ENCODE measurements at places on chromosomes 7 and 10. TPM values are rescaled to one million over a fixed set of nuclear protein-coding genes. Genes with fewer than 3 reads are reported as not detected.

DNA sequence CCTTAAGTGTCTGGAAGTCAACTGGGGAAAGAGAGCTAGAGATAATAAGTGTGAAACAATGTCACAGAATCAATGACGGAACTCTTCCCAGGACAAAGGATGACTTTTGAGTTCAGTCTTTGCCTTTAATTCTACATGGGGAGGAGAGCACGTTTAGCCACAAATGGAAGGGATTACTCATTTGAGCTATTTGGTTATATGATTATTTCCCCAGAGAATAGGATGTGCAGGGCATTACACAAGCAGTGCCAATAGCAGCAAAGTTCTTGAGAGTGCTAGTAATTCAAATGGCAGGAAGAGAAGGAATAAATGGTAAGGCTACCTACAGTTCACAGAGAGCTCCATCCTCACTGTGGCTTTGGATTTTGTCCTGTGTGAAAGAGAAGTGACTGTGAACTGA lies 6.0 kb downstream of the EGFR start:
- no peak for DNase-seq

GRCh38 chr10:17265468-17265867 lies 37.4 kb downstream of the VIM start:
- DNase-seq = no peak

- DNase-seq = peak; percentile 39
Observed at GRCh38 chr10:69503896-69504265, 52.6 kb downstream of the TSPAN15 start.

- DNase-seq = no peak
Observed at GRCh38 chr10:29328983-29329382, 40.1 kb downstream of the LYZL1 start.

DNA sequence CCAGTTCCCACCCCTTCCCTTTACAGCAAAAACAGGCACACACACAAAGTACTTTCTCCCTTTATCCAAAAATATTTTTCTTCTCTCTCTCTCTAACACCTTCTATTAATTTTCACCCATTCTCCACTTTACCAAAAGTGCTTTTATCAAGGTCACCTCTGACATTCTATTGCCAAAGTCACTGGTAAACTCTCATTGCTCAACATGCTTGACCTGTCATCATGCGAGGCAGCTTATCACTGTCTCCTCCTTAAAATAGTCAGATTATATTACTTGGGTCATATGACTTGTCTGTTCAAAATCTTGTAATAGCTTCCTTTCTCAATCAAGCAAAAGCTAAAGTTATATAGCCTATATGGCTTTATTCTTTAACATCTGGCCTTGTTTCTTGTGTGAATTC lies 28.6 kb downstream of the MACC1 start:
- DNase-seq = no peak

DNA sequence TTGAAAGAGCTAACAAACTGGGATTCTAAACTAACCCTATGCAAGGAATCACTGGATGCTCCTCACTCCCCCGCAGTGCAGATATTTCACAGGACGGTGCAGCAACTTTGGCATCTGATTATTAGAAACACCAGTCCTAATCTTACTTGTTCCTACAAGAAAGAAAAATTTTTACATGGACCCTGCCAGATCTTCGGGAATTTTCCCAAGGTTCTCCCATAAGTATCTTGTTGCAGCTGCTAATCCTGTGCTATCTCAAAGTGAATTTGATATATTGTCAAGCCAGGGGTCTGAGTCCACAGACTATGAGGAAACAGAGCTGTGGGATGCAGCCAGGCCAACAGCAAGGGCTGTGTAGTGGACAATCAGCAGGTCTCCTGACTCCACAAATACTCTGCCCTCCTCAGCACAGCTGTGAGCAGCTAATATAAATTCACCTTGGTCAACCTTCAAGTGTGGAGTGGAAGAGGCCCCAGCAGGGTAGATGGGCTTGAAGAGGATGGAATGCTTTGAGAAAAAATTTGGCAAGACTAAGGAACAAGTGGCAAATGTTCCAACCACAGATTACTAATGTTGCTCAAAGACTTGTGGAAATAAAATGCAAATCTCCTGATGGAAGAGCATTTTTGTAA lies 25.6 kb downstream of the VSTM4 start:
- no peak for DNase-seq

DNA sequence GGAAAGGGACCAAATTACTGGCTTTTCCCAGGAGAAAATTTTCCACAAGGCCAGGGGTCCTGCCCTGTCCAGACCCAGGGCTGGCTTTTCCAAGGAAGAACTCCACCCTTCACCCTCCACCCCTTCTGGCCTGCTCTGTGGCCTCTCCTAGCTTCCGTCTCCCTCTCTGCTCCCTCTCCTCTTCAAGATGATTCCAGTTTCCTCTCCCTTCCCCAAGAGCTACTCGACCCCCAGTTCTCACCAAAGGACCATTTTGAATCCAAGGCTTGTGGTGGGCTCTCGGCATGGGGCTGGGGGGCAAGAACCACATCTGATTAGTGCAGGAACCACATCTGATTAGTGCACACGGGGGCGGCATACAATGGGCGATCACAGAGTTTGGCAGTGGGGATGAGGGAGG lies 7.7 kb downstream of the CHAT start:
- DNase-seq = no peak

- no peak for DNase-seq
Observed at GRCh38 chr10:103609231-103610082, 116.0 kb downstream of the NEURL1 start.

DNA sequence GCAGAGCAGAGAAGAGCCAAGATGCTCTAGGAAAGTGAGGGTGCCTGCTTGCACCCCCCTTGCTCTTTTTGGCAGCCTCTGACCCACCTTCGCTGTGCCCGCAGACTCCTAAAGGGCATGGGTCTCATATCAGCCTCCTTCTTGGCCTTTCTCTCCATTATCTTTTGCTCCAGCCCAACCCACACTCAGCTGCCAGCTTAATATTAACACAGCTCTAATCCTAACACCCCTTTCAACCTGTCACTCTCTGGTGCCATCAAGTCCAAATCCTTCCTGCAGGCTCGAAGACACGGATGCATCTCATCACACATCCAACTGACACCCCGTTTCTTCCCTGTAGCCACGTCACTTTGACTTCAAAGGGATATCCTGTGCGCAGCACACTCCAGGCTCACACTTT lies 171.6 kb upstream of the AUTS2 start:
- DNase-seq = no peak

- no peak for DNase-seq
Observed at GRCh38 chr10:104220522-104220921, 11.6 kb downstream of the CFAP43 start.

- DNase-seq = no peak
Observed at GRCh38 chr10:113252650-113253618, 299.9 kb upstream of the HABP2 start.

DNA sequence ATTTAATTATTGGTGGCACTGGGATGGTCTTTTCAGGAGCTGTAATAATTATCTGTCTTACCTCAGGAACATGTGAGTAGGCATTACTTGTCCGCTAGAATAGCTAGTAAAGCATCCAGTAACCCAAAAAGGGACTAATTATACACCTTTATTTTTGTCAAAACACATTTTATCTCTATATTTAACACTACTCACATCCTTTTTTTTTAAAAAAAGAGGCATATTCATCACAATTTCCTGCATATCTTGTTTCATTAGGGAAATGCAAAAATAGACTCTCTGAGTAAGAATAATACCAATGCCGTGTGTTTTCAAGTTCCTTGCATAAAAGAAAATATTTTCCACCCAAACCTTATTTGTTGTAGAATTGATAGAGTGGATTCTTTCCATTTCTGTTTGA lies 99.5 kb downstream of the VTI1A start:
- no peak for DNase-seq

DNA sequence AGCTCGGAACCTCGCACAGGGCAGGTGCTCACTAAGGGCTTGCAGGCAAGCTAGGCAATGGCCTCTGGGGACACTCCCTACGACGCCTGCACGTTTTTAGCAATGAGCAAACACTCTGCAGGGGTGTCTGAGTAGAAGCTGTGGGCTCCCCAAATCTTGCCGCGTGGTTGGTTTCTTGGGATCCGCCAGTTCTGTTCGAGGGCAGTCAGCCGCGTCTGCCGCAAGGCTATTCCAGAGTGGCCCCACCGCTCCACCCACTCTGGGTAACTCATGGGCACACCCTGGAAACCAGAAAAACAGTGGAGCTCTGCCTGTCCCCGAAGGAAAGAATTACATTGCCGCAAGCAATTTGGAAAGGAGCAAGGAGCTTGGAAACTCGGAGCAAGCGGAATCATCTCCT lies 189.3 kb upstream of the LYZL2 start:
- no peak for DNase-seq

- DNase-seq = no peak
Observed at GRCh38 chr10:110317866-110318850, 13.4 kb upstream of the SMNDC1 start.

GRCh38 chr7:129401967-129402860 lies 32.0 kb upstream of the STRIP2 start:
- DNase-seq = peak; percentile 8

DNA sequence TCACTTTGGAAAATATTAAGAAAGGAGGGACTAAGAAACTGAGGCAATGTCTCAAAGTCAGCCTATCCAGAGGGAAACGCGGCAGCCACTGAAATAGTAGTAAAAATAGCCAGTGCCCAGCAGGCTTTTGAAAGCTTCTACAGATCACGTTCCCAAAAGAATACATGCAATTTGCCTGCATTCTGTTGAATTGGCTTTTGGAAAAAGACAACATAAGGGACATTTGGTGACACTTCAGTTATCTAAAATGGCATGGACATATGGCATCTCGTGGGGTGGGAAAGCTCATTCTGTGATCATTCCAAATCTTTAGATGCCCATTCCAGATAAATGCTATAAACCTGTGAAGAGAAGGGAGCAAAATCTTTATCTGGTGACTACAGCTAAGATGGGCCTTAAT lies 82.8 kb upstream of the PDE1C start:
- no peak for DNase-seq

- no peak for DNase-seq
Observed at GRCh38 chr7:128404143-128404681, 5.6 kb downstream of the IMPDH1 start.

DNA sequence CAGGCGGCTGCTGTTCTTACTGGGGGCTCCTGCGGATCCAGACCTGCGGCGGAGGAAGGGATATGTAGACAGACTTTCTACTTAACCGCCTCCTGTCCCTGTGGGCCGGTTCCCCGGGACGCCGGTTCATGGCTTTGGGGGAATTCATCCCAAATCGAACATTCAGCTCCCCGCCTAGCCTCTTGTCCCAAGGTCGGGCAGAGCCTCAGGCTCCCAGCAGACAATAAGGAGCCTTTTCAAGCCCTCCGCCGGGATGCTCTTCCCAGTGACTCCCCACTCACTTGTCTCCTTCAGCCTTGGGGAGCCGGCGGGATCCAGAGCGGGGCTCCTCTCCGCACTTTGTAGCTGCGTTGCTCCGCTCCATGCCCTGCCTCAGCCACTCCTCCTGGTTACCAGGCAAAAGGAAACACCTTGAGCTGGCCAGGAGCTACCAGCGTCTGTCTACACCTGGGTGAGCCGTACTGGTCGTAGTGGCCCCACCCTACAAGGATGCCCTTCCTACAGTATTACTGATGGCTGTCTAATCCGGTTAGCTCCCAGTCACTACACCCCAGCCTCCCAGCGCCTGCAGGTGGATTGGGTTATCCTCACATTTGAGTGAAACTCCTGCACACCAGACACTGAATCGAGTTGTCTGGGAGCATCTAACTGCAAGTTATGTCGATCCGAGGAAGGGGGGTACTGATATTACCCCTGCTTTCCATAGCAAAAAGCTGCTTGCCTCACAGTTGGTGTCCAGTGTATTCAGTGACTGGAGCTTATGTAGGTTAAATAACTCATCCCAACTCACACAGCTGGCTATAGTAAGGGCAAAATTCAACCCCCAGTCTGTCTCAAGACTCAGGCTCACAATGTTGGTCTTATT lies at the start of gene C10orf95:
Gene C10orf95, minus strand, starts transcription at position 439 of the 865 bp plus-strand sequence. CDS start 450 bp downstream, outside the sequence.
- no peak for DNase-seq

DNA sequence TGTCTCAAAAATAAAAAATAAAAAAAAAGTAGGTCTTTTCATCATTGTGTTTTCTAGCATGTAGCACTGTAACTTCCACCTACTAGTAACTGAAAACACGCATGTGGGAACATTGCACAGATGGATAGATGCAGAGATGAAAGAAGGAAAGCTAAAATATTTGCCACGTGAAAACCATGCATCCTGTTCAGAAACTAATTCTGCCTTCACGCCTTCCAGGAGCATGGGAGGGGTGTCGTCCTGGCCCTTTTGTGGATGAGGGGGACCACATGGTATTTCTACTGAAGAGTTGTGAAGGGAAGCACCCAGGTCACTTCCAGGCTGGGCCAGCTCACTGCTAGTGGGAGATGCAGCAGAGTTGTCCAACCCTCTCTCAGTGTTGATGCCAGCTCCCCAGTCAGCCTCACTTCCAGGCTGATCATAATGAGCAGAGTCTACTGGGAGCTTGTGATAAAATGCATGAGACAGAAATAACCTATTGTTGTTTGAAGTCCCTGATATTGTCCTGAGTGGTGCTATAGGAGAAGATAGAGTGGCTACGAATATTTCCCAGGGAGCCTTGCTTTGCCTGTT lies 287.1 kb upstream of the CELF2 start:
- no peak for DNase-seq

DNA sequence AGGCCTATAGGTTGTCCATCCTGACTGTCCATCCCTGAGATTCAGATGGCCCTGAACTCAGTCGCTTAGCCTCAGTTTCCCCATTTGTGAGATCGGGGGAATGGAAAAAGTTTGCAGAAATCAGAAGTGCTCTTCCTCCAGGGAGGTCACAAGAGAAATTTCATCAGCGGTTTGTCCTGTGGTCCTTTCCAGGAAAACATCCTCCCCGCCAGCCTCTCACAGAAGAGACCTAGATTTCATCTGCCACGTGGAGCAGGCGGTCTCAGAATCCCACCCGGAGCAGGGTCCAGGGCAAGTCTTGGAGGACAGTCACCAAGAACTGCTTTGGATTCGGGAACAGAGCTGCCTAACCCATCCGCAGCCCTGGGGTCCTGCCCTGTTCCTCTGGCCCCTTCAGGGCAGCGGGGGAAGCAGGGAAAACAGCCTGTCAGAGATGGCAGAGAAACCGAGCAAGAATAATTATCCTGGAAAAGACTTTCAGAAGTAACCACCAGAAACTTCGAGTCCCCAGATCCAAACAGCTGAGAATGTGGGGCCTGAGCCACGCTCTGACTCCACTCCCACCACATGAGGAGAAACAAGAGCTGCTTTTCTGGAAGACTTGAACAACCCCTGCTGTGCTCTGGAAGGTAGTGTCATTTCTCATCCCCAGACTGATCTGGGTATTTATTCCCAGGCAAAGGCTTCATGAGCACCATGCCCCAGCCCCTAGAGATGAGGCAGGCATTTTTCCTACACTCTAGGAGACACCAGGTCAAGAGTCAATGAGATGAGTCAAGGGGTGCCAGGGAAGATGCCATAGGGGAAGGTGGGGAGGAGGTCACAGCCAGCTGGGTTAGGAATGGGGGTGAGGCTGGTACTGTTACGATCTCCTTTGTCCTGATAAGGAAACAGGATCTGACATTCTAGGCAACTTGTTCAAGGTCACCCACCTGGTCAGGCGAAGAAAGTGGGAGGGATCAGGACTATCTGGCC lies 1.1 kb upstream of the TNS3 start:
- DNase-seq = no peak

CHN2 gene
- not detected for total RNA-seq

ANKRD2 gene
- 0.25 TPM for total RNA-seq

SPDYE5 gene
- not detected for total RNA-seq

SEMA4G gene
- total RNA-seq = 0.39 TPM

GARIN1A gene
- total RNA-seq = 1.1 TPM

CCDC6 gene
- total RNA-seq = 28.9 TPM

TMEM229A gene
- not detected for total RNA-seq

FFAR4 gene
- total RNA-seq = not detected

NAT16 gene
- total RNA-seq = not detected

ANKRD16 gene
- total RNA-seq = 3.3 TPM

SLC39A12 gene
- total RNA-seq = not detected

KEL gene
- 0.60 TPM for total RNA-seq

SEMA3D gene
- not detected for total RNA-seq
